ENCODE measurements at places on chromosomes 11 and 22. TPM values are rescaled to one million over a fixed set of nuclear protein-coding genes. Genes with fewer than 3 reads are reported as not detected.

DNA sequence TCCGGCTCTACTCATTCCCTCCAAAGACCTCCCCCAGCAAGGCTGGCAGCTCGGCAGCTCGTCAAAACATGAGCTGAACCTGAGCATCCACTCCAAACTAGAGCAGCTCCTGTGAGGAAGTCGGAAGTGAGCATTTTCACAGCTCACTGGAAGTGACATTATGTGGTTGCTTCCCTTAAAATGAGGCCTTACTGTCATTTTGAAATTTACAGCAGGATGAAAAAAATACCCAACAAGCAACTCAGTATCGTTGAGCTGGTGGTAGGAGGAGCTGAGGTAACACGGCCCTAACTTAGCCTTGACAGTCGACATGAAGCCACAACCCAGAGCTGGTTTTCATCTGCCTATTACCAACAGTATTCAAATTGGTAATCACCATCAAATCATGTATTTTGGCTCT lies 38.0 kb upstream of the ARFGAP3 start:
- DNase-seq: no peak

GSTT4 gene
- not detected for total RNA-seq

GRCh38 chr11:75147875-75148263 lies 3.0 kb upstream of the SLCO2B1 start:
- no peak for DNase-seq

ZBTB16 gene
- total RNA-seq: 30.1 TPM

GRCh38 chr22:48635816-48636215 lies 1191.9 kb downstream of the BRD1 start:
- DNase-seq: no peak

GRCh38 chr11:44949160-44950030 lies 1.3 kb downstream of the TP53I11 start:
- peak; percentile 72 for DNase-seq

DNA sequence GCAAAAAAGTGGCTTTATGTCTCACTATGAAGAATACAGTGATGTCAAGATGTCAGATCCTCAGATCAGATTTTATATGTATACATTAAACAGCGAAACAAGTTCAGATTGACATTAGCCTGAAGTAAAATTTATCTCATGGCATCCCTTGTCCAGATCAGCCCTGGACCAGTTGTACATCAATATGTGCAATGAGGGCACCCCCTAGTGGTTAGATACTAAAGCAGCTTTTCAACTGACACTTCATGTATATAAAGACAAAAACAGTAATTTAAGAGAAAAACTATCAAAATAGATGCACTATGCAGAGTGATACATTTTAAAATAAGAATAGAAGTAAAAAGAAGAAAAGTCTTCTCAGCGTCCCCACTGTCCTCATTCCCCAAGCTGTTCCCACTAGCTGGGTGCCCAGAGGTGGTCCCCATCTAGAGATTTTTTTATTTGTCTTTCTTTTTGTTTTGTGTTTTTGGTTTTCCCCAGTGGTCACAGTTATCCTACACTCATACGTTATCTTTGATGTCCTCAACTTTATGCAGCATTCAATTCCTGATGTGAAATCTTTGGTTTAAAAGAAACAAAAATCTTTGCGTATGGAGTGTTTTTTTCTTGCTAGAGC lies 2193.4 kb upstream of the RAG2 start:
- DNase-seq: peak; percentile 91

PRAME gene
- total RNA-seq: not detected

DNA sequence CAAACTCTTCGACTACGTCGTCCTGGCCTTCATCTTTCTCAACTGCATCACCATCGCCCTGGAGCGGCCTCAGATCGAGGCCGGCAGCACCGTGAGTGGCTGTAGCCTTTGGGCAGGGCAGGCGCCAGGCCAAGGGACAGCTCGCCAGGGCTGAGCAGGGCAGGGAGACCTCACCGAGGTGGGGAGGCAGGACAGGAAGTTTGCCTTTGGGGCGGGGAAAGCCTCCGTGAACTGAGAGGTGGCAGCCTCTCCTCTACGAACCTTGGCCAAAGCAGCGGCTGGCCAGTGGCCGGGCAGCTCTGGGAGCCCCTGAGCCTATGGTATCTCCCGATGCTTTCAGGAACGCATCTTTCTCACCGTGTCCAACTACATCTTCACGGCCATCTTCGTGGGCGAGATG lies 93.2 kb downstream of the CACNA1I start:
- DNase-seq: no peak

C11orf87 gene
- 0.13 TPM for total RNA-seq

POU2AF3 gene
- 2.5 TPM for total RNA-seq

PATL1 gene
- 19.7 TPM for total RNA-seq

DNA sequence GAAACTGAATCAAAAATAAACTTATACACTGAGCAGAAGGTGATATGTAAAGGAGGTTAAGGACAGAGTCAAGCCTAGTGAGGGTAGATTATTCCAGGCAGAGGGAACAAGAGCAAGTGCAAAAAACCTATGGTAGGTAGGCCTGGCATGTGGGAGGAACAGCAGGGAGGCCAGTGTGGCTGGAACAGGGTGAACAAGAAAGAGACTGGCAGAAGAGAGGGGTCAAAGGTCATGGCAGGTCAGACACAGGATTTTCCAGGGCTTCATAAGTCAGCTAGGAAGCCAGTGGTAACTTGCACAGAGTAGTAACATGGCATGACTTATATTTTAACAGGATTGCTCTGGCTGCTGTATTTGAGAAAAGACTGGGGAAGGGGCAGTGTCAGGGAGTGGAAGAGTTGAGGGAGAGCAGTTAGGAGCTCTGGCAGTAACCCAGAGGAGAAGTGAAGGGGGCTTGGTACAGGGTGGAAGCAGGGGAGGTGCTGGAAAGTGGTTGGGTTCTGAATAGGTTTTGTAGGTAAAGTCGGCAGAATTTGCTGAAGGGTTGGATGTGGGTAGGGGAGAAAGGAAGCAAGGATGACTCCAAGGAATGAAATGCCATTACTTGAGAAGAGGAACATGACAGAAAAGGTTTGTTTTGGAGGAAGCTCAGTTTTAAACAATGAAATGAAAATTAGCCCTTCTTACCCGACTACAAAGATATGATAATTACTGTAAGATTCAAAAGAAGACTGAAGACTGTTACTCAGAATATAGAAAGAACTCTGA lies 86.2 kb downstream of the ZNRF3 start:
- DNase-seq: no peak

GRCh38 chr11:12478743-12479142 lies 101.4 kb downstream of the PARVA start:
- DNase-seq: no peak

LAYN gene
- 7.6 TPM for total RNA-seq

OR6T1 gene
- total RNA-seq: not detected

DNA sequence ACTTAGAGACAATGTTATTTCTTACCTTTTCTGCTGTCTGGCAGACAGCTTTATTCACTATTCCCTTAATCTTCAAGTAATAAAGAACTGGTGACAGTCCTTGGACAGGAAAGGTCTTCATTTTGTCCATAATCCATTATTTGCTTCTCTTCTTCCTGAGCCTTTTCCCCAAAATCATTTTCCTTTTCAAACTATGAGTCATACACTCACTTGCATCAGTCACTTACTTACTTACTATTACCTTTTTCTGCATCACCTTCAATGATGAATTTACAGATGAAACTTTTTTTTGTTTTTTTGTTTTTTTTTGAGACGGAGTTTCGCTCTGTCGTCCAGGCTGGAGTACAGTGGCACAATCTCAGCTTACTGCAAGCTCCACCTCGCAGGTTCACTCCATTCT lies 9.5 kb downstream of the METTL15 start:
- DNase-seq: no peak

DNA sequence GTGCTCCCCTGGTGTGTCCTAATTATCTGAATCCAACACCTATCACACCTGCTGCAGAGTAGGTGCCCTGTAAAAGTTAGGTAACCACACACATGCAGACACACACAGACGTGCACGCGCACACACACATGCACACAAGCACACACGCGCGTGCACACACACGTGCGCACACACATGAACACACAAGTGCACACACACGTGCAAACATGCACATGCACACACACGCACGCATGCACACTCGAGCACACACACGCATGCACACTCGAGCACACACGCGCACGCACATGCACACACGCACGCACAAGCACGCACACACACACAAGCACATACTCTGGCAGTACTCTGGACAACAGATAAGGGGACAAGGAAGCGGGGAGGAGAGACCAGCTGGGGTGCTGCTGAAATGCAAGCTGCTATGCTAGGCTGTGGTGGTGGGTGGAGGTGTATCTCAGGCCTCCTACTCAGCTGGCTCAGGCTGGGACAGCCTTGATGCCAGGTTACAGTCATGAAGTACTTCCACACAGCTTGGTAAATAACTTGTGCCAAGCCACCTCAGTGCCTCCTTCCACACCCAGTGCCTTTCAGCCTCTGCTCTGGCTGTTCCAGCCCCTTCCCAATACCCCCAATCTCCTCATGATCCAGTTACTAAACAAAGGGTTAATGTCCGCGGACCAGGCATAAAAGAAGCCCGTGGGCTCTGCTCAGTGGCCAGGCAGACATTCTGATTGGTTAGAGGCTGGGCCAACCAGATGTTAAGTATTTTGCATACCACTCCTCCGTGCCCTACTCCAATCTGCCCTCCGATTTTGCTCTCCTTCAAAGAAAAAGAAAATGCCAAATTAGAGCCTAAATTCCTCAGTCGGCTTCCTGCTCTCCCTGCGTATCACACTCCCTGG lies 374.1 kb downstream of the TENM4 start:
- no peak for DNase-seq

- DNase-seq: no peak
Measured at GRCh38 chr11:80868831-80869230, 1428.0 kb upstream of the TENM4 start.

DNA sequence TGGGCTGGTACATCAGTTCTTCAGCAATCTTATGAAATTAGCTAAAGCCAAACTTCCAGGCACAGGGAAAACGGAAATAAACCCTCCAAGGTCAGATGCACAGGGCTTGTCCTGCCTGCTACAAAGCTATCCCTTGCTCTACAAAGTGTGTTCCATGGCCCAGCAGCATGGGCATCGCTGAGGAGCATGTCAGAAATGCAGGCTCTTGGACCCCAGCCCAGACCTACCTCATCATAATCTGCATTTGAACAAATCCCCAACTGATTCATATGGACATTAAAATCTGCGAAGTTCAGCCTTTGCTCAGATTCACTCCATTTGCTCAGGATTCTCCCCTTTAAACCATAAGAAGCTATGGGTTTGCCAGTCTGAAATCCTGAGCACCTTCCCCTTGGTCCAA lies 129.7 kb upstream of the CSNK2A3 start:
- no peak for DNase-seq

GRCh38 chr11:1219446-1219833 lies 3.4 kb upstream of the MUC5B start:
- DNase-seq: no peak

GRCh38 chr11:61869708-61870451 lies 21.5 kb downstream of the FADS3 start:
- peak; percentile 39 for DNase-seq

- DNase-seq: peak; percentile 46
Measured at GRCh38 chr11:14029440-14029839, 66.9 kb downstream of the SPON1 start.

GRCh38 chr11:110312670-110313069 lies 16.3 kb upstream of the RDX start:
- no peak for DNase-seq

OR51B5 gene
- total RNA-seq: 0.20 TPM

POTEH gene
- total RNA-seq: not detected

GRCh38 chr11:69632900-69633299 lies 8.1 kb upstream of the CCND1 start:
- no peak for DNase-seq

YWHAH gene
- 80.7 TPM for total RNA-seq

GRCh38 chr11:115191761-115192160 lies 312.5 kb downstream of the CADM1 start:
- no peak for DNase-seq

DNA sequence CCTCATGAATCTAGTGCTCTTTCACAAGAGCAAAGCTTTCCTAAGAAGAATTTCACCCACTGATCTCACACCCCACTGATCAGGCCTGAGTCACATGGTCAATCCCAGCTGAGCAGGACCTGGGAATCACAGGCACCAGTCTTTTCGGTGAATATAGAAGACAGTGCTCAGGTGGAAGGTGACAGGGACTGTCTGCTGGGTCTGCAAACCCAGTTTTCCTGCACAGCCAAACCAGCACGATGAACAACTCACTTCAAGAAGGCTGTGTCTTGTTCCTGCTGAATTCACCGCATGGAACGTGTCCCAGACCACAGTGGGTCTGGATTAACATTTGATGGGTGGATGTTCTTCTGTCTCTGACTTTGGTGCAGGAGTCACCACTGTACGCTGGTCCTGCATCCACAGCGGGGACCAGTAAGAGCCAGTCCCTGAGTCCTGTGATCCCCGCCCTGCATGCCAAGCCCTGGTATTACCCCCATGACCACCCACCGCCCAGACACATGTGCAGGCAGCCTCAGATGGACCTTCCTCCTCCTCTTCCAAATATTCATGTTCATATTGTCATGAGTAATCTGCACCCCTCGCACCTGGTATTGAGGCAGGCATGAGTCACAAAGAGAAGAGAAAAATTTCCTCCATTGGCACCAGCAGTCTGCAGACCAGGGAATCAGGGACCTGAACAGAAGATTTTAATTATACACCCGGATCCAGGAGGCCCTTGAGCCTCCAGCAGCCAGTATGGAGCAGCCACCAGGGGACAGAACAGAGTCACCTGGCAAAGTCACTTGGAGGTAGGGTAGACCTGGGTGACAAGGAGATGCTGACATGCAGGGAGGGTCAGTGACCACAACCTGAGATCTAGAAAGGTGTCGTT lies 8.6 kb upstream of the IGLL5 start:
- DNase-seq: no peak

DNA sequence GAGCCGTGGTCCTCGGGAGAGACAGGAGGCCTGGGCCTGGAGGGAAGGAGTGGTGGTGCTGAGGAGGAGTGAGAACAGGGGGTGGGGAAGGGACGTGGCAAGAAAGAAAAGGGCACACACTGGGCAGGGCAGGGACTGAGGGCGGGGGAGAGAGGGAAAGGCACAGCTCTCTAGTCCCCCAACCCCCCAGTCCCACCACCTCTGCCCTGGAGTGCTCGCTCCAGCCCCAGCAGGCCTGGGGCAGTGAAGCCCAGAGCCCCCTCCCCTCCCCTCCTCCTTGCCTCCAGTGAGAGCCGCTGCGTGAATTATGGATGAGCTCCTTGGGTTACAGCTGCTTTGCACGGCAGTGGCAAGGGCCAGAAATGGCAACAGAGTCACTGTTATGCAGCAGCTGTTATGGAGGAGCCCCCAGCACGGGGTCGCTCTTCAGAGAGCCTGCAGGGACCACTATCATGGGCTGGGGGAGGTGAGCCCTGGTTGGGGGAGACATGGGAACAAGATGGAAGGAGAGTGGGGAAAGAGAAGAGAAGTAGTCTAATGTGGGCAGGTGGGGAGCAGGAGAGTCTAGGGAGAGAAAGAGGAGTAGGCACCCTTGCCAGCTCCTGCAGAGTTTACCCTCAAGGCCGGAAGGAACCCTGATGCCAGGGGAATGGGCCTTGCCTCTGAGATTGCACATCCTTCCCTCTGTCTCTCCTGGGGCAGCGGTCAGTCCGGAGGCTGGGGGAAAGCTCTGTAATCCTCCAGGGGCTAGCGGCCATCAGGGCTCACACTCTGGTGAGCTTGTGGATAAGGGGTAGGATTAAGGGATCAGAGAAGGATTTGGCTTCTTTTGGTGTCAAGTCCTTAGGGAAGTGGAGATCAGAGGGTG lies 3.6 kb downstream of the RTN4RL2 start:
- DNase-seq: no peak

All from hepatocyte (in vitro differentiated cells).